ENCODE measurements at places on chromosomes 13 and 19.
A peak's percentile ranks its signal among the peaks of the same experiment; 100 is the strongest.

DNA sequence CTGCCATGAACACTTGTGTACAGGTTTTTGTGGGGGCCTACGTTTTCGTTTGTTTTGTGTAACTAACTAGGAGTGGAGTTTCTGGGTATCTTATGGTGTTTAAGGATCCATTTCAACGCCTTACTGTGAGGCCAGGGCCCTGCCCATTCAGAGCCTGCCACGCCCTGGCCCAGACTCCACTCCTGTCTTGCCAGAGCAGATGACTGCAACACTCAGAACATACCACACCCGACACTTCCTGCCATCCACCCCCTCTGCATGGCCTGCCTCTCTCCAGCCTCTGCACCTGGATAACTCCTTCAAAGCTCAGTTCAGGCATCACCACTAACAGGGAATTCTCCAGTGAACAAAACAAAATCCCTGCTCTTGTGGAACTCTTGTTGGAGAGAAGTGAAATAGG, 43.2 kb downstream of the RGCC start:
- no peak for DNase-seq

DNA sequence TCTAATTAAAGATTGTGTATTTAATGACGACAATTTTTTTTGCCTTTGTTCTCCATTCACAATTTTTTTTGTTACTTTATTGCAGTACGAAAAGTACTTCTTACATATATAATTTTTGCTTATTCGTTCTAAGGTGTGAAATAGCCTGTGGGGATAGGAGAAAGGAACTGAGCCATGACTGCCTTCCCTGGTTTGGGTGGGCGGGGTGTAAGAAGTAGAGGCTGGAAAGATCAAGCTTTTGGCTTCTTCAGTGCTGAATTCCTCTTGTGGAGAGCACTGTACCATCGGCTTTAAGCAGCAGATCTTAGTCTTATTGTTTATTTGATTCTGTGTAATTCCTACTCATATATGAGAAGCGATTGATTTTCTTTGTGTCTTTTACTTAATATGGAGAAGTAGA, 115.8 kb downstream of the NBEA start:
- no peak for DNase-seq

DNA sequence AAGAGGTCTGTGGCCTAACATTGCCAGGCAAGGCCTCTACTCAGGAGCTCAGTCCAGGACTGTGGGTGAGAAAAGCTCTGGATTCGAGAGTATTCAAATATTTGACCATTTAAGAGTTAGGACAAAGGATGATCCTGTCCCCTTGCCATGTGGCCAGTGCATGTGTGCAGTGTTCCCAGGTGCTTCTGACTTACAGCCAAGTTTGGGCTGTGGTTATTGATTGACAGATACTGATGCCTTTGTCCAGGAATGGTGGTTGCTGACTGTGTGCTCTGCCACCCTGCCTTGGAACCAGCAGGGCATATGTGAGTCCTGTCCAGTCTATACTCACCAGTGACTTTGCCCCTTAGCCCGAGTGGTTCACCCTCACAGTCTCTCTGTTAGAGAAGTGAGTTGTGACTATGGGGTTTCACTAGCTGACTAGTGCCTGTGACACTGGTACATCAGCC, 51.9 kb downstream of the GARRE1 start:
- DNase-seq, result no peak

DNA sequence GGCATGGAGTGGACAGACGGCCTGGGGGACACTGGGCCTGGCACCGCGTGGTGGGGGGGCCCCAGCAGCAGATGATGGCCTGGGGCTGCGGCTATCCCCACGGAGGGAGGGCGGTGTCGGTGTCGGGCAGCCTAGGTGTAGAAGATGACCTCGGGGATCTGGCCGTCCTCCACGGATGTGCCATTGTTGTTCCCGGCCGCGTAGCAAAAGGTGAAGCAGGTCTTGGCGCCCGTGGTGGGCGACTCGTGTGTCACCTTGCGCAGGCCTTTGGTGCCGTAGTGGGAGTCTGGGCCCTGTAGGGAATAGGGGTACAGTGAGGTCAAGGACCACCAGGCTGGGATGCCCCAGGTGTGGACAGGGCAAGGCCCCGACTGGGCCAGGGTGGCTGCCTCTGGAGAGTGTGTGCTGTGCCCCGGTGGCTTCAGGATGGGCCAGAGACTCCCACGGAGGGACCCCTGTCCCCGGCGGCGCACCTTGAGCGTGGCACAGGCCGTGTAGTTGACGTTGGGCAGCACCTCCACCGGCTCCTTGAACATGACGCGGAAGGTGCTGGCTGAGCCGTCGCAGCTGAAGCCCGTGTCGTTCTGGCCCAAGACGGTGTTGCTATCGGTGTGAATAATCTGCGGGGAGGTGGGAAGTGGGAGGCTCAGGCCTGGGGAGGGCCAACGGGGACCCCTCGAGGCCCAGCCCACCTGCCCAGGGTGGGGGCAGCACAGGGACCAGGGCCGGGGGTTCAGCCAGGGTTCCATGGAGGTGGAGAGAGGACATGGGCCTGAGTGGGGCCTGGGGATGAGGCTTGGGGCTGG, 29.0 kb downstream of the BTBD2 start:
- DNase-seq, result peak; percentile 34

GRCh38 chr13:34065928-34066327, 248.0 kb downstream of the RFC3 start:
- DNase-seq, result no peak

GRCh38 chr19:42121656-42122069, 10.6 kb downstream of the POU2F2 start:
- no peak for DNase-seq

- no peak for DNase-seq
These were observed 98.8 kb upstream of the SERP2 start for GRCh38 chr13:44274771-44275205.

DNA sequence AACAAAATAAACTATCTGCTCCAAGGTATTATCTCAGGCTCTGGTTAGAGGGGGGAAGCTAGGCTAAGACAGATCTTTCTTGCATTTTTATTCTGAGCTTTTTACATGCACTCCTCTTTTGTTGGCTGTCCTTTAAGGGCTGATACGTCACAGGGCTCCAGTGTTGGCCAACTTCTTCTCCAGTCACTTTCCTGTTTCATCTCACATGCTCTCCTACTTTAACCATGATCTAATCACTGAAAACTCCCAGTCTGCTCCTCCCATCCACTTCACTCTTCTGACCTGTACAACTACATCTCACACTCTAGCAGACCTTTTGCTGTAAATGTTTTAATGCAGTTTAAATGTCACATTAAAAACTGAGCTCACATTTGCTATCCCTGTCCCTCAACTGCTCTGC, 510.0 kb upstream of the KLF12 start:
- DNase-seq, result no peak

DNA sequence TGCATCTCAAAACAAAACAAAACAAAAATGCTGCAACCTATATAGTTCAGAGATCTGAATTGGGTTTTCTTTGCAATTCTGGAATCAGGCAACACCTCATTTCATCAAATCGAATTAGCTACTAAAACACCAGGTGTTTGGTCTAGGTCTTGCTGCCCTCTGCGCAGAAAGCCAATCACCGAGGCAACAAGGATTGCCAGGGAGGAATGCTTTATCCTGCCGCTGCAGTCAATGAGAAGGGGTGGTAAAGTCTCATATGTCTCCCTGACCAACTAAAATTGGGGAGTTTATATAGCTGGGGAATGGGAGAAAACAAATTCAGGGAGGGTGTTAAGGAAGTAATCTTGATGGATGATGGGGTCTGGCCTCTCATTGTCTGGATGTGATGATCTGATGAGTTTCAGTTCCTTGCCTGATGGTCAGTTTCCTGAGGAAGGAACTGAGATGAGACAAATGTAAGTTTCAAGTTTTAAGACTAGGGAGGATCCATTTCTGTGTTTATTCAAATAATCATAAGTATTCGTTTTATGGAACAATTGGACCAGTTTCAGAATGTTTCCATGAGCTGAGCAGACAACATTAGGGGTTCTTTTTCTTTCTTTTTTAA, 5.0 kb upstream of the YJU2 start:
- no peak for DNase-seq

GRCh38 chr13:37369616-37370015, 229.0 kb downstream of the POSTN start:
- no peak for DNase-seq

DNA sequence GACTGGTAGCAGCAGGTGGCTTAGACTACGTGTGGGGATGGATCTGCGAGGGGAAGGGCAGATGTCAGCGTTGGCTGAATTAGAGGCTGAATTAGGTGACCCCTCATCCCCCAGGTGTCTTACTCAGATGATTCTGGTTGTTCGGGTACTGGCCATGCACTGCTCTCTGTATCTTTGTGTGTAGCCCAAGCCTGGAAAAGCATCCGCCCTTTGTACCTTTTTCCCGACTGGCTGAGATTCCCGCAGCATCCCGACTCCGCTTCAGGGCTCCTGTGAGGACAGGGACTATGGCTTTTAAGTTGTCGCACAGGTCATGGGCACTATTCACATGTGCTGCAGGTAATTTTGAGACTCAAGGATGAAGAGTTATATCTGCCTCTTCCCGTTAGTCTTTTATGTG, 7.2 kb downstream of the TFDP1 start:
- DNase-seq, result no peak

GRCh38 chr19:42309686-42310085, 3.4 kb upstream of the TMEM145 start:
- DNase-seq, result no peak

GRCh38 chr19:46821512-46822409, 28.9 kb downstream of the AP2S1 start:
- no peak for DNase-seq

DNA sequence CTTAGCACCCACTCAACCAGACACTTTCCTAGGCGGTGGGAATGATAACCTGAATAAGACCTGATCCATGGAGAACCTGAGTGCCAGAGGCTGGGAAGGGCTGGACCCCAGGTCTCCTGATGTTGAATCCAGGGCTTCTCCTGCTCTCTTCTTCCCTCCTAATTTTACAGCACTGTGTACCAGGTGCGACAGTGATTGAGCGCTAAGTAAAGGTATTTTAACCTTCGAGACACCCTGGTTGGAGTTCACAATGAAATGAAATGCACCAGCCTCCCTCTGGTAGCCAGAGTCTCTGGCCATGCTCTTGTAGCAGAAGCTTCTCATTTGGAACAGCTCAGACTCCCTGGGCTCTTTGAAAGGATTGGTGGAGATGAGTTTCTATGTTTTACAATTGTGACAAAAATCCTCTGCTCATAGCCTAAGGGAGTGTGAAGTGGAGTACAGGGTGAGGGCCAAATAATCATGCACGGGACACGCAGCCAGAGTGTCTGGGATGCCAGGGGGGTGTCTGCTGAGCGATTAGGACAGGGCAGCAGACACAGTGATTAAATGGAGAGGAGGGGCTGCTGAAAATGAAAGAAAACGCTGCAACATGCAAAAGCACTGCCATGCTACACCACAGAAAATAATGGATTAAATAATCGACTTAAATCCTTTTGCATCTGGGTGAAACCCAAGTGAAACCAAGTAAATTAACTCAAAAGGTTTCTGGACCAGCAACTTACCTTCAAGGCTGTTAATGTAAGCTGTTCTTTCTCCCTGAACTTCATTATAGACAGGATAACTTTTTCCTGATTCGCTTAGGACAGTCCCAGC, 83.8 kb downstream of the FAM216B start:
- DNase-seq, result no peak

- no peak for DNase-seq
These were observed 32.1 kb downstream of the RASL11A start for GRCh38 chr13:27302643-27303262.

DNA sequence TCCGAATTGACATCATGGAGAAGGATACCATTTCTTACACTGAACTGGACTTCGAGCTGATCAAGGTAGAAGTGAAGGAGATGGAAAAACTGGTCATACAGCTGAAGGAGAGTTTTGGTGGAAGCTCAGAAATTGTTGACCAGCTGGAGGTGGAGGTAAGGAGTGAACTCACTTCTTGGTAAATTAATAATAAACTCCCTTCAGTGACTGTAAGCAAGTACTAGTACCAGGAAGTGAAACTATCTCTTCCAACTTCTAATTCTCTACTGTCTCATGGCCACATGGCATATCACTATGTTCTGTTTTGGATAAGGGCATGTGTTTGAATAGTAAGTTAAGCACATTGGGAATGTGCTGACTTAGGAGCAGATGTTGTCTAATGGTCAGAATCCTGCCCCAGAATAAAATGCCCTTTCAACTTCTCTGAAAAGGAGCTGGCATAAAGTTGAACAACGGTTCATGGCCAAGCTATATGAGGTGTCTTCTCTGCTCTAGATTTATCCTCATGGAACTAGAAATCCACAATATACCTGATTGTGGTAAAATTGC, 13.4 kb downstream of the OLFM4 start:
- no peak for DNase-seq

- no peak for DNase-seq
These were observed 36.0 kb downstream of the SPTBN4 start for GRCh38 chr19:40502647-40503319.

DNA sequence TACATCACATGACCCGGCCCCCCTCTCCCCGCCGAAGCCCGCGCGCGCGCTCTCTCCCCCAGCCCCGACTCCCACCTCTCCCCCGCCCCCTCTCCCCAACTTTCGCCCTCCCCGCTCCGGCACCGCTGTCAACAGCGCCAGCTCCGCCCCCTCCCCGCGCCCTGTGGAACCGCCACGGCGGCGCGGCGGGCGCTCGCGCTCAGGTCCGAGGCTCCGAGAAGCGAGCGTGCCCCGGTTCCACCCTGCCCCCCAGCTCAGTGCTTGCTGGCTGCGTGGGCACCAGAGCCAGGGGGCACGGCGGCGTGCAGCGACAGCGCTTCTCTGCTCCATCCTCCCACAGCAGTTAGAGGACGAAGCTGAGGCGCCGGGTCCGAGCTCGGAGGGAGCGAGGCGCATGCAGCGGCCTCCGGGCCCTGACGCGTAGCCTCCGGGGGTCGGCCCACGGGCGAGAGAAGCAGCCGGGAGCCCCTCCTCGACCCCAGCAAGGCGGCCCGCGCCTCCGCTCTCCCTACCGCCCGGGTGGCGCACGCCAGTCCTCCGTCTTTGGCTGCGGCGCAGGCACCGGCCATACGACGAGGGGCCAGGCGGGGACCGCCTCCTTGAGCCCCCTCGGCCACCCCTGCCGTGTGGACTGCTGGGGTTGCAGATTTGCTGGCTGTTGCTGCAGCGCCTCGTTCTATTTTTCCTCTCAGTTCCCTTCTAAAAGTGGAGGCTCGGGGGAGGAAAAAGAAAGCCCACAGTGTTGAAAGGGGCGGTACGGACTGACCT, 109.5 kb downstream of the KCNRG start:
- DNase-seq, result peak; percentile 98

DNA sequence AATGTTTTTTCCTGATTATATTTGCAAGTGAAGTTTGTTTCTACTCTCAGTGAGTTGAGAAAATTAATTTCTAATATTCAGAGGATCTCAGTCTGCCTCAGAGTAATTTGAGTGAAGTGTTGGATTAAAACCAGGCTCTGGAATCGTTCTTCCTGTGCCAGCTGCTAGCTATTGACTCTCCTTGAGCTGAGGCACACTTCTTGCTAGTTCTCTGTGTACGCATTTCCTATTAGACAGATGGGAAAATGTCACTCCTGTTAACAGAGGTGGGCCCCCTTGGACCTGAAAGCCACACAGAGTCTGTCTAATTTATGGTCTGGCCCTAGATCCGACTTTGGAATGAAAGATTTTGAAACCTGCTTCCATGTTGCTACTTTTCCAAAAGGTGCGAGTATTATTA, 107.6 kb upstream of the RNF113B start:
- no peak for DNase-seq
